ENCODE measurements at places on chromosomes 3 and 15. TPM values are rescaled to one million over a fixed set of nuclear protein-coding genes. Genes with fewer than 3 reads are reported as not detected.

DNA sequence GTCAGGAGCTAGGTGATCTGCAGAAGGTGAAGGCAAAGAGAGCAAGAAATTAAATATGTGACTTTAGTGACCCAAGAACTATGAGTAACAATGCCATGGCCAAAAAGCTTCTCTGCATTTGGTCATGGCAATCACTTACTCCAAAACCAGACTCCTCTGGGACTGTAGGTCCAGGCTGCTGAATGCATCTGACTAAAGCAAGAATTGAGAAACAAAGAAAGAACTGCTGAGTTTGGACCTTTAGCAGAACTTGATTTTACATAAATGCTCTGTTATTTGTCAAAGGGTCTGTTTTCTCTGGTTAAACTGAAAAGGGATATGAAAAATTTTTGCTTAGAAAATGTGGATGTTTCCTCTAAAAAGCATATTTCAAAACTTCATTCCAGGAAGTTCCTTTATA, 1102.2 kb downstream of the IGSF11 start:
- no peak for DNase-seq

- no peak for DNase-seq
These were observed 42.3 kb downstream of the IL20RB start for GRCh38 chr3:137000039-137000438.

DNA sequence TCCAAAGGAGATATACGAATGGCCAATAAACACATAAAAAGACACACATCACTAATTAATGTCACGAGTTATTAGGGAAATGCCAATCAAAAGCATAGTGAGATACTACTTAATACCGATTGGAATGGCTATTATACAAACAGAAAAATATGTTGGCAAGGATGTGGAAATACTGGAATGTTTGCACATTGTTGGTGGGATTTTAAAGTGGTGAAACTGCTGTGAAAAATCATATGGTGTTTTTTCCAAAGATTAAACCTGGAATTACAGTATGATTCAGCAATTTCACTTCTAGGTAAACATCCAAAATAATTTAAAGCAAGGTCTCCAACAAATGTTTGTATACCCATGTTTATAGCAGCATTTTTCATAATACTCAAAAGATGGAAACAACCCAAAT, 765.5 kb downstream of the VGLL3 start:
- DNase-seq, result no peak

DNA sequence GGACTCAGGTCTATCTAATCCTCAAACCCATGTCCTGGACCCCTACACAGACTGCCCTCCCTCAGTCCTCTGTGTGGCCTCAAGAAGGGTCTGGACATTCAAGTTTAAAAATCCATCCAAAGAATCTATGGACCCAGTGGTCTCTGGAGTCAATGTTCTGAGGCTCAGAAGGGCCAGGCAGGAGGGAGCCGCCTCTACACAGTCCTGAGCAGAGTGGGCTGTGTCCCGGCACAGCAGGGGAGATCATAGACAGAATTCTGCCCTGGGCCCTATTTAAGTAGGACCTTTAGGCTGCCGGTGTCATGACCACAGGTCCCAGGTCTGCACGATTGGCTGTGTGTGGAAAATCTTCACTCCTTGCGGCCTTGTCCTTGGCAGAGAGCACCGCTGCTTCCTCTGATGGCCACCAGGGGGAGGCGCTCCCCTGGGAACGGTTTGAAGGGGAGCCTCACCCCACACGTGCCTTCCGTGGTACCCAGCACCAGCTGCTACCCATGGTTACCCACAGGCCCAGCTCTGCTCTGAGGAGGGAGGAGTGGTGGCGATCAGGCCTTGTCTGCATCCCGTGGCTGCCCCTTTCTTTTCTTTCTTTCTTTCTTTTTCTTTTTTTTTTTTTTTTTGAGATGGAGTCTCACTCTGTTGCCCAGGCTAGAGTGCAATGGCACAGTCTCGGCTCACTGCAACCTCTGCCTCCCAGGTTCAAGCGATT, 37.9 kb downstream of the CHRD start:
- peak; percentile 62 for DNase-seq

DNA sequence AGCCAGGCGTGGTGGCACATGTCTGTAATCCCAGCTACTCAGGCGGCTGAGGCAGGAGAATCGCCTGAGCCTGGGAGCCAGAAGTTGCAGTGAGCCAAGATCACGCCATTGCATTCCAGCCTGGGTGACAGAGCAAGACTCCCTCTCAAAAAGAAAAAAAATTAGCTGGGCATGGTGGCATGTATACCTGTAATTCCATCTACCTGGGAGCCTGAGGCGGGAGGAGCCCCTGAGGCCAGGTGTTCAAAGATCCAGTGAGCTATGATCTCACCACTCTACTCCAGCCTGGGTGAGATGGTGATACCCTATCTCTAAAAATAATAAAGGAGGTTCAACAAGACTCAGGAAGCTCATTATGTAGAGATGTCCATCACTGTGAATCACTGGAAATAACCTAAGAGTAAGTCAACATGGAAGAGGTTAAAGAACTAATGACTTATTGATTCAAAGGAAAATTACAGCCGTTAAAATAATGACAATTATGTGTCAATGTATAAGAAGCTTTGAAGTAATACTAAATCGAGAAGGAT, 19.8 kb upstream of the RAB7A start:
- DNase-seq, result no peak

Gene CDC25A
- total RNA-seq, result 0.46 TPM

- DNase-seq, result no peak
These were observed 195.6 kb downstream of the RPLP1 start for GRCh38 chr15:69648212-69648611.

Data from psoas muscle (tissue), 8 donors.